Activated naive CD4-positive, alpha-beta T cell (primary cell): ENCODE measurements at places on chromosomes 3 and 15.

DNA sequence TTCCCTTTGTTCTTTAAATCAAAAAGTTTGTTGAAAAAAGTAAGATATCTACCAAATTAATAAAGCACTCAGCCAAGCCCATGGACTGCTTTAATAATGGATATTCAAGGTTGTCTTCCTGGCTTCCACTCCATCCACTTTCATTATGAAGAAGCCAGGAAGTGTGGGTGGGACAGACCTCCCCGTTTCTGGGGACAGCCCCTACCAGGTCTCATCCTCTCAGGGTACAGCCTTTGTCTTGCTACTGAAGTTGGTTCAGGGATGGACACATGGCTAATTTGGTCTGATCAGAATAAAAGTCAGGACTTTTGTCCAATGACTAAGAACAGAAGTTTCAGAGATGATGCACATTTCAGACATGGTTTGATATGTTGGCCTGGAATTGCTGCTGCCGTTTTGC, 32.6 kb downstream of the CCNB2 start:
- no peak for DNase-seq

DNA sequence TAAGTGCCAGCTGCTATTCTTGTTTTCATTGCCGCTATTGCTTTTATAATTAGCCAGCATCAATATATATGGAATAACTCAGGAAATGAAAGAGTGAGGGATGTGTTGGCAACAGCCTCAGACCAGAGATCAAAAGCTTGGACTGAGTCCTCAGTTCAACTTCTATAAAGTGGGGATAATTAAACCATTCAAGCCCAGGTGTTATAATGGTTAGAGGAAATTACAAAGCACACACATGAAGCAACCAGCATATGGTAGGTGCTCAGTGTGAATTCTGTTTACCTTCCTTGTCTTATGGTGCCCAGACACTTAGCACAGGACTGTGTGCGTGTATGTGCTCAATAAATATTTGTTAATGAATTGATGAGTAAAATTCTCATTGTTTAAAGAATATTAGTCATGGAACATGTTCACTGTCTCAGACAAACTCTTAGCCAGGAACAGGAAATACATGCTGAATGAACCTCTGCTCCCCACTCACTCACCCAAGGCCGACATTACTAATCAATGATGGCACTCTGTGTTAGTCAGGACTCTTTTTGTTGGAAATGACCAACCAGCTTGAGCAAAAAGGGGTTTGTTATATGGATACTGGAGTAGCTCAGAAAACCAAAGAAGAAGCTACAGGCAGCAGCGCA, 16.7 kb upstream of the CCDC174 start:
- no peak for DNase-seq

- no peak for DNase-seq
Measured at GRCh38 chr15:65310431-65311137, 6.1 kb downstream of the RNU5B-1 start.

DNA sequence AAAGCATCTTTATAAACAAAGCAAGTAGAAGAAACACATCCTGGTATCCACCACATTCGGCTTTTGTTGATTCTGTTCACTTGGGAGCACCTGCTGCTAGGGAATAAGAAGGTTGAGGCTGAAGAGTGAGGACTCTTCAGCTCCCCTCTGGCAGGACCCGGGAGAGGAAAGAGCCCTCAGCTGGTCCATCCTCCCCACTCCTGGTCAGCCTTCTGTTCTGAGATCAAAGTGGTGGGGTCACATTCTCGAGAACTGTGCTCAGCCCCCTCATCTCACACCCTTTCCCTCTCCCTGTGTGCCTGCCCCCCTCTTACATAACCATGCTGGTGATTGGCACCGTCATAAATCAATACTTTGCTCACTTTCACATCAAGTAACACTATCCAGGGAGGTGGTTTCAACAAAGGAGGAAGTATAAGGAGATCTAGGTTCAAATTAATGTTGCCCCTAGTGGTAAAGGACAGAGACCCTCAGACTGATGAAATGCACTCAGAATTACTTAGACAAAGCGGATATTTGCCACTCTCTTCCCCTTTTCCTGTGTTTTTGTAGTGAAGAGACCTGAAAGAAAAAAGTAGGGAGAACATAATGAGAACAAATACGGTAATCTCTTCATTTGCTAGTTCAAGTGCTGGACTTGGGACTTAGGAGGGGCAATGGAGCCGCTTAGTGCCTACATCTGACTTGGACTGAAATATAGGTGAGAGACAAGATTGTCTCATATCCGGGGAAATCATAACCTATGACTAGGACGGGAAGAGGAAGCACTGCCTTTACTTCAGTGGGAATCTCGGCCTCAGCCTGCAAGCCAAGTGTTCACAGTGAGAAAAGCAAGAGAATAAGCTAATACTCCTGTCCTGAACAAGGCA, at the start of gene NR1I2:
Gene NR1I2 (plus strand): TSS at position 772 of the 869 bp plus-strand sequence.
- no peak for DNase-seq

DNA sequence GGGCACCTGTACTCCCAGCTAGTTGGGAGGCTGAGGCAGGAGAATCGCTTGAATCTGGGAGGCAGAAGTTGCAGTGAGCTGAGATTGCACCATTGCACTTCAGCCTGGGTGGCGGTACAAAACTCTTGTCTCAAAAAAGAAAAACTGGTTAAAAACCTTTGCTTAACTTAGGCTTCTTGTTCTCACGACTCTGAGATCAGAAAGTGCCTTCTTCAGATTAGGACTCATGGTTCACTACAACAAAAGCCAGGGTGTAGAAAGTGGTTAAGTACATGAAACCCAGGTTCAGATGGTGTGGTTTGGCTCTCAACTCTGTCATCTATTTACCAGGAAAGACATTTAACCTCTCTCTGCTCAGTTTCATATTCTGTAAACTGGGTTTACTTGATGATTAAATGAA, 168.4 kb downstream of the TUSC7 start:
- DNase-seq: no peak

- DNase-seq: no peak
Measured at GRCh38 chr3:162041622-162042021, 545.0 kb downstream of the OTOL1 start.

- no peak for DNase-seq
Measured at GRCh38 chr3:196985298-196985697, 16.7 kb upstream of the PIGZ start.

DNA sequence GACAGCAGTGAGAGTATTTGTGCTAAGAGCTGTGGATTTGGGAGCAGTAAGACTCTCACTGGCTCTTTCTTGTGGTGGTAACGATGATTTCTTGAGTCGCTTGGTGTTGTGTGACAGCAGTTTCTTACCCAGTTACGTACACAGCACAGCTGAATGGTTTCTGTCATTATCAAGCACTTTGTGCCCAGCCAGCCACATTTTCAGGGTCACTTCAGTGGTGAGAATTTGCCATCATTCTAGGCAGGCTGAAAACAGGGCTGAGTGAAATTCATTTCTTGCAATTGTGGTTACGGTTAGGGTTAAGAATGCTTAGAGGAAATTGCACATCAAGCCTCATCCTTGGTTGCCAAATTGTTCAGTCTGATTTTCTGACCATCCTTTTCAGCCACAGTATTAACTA, 130.1 kb downstream of the RYR3 start:
- DNase-seq: no peak

DNA sequence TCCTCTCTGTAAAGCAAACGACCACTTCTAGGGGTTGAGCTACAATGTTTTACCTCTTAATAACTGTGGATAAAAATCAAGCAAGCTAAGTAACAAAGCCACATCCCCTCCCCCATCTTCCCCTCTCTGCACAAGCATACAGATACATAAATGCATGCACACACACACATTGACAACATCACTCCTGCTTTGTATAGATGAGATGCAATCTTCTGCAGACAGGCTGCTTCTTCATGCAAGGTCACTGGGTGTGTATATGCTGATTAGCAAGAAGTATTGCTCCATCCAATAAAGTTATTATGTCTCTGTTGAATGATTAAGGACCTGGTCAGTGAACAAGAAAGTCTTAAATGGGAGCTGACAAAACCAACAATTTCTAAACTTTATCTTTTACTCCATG, 8.8 kb upstream of the ATP11B start:
- no peak for DNase-seq

DNA sequence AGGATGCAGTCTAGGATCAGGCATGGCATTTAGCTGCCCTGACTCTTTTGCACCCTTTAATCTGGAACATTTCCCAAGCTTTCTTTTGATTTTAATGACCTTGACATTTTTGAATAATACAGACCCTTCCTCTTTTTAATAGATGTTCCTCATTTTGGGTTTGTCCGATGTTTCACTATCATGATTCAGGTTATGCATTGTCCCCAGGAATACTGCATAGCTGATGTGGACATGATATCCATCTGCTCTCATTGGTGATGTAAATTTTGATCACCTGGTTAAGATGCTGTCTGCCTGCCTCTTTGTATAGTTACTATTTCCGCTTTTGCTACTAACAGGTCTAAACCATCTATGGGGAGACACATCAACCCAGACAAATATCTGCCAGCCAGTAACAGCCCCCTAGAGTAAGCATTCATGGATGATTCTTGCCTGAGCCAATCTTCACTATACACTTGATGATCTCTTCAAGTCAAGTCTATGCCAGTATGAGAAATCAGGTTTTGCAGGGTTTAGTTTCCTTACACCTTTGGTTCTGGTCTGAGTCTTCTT, 50.6 kb upstream of the ULK4 start:
- DNase-seq: no peak

DNA sequence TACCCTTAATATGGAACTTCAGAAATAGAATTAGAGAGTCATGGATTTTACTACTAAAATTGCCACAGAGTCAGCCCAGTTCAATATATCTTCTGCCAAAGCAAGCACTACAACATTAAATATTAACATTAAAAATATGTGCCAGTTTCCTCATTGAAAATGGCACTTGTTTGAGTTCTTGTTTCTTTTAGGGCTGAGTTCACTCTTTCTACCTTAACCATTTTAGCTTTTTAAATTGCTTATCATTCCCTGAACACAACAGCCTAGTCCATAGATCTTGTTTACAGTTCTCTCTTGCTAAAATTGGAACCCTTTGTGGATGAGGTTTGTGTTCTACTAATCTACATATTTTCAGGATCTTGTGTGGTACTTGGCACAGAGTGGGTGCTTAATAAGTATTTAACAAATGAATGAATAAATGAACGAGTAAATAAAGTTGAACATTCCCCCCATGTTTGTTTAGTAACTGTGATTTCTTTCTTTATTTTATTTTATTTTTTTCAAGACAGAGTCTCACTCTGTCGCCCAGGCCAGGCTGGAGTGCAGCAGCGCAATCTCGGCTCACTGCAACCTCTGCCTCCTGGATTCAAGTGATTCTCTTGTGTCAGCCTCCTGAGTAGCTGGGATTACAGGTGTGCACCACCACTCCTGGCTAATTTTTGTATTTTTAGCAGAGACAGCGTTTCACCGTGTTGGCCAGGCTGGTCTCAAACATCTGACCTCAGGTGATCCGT, 46.0 kb upstream of the SLC7A14 start:
- no peak for DNase-seq

DNA sequence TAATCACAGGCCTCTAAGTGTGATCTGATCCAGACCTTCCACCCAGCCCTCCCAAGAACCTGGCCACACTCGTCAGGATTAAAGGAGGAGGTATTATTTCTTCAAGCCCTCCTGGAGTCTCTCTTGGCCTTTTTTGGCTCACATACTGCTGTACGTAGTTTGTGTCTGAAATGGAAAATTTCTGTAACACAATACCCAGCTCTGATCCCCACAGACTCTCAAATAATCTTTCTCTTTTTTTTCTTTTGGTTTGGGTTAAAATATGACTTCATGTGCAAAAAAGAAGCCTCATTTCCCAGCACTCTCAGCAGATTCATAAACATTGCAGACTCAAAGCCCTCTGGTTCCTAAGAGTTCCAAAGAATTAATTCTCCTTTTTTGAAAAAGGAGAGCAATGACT, 96.5 kb upstream of the PHLDB2 start:
- no peak for DNase-seq

GRCh38 chr15:59689626-59690236, 611 bp upstream of the BNIP2 start:
- no peak for DNase-seq

DNA sequence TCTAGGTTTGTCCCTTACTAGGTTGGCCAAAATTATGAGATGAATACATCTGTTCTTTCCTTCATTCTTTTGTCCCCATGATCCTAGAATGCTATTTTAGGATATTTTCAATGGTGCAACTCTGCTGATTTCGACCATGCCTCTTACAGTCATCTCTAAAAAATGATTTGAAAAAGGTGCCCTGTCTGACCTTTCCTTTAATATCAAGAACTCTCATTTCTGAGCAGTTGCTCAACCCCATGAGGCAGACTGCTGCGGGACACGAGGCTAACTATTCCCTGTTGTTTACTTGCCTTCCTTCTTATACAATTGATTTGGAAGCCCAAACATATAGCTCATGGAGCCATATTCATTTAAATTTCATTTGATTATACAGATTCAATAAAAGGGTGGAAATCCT, 14.6 kb downstream of the PLSCR2 start:
- DNase-seq: no peak

- DNase-seq: no peak
Measured at GRCh38 chr3:112770032-112770626, 76.5 kb downstream of the CD200R1L start.

GRCh38 chr3:147864754-147865354, 455.7 kb downstream of the ZIC1 start:
- no peak for DNase-seq

- DNase-seq: no peak
Measured at GRCh38 chr3:175270866-175271265, 411.7 kb downstream of the NAALADL2 start.

DNA sequence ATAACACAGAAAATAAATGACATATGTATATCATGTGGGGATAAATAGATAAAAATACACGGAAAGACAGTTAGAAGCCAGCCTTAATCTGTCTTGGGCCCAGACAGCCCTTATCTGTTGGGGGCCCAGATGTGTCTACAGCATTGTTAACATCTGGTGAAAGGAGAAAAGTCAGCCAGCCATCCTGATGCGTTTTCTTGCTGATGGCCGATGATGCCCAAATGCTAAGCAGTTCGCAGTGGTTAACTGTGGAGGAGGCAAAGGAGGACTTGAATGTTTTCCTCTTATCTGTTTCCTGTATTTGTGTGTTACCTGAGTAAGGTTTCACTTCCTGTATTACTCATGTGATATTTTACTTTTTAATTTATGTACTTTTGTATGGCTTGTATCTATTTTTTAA, 46.2 kb downstream of the NOX5 start:
- no peak for DNase-seq

- DNase-seq: no peak
Measured at GRCh38 chr3:159480046-159480445, 508.6 kb upstream of the IL12A start.

DNA sequence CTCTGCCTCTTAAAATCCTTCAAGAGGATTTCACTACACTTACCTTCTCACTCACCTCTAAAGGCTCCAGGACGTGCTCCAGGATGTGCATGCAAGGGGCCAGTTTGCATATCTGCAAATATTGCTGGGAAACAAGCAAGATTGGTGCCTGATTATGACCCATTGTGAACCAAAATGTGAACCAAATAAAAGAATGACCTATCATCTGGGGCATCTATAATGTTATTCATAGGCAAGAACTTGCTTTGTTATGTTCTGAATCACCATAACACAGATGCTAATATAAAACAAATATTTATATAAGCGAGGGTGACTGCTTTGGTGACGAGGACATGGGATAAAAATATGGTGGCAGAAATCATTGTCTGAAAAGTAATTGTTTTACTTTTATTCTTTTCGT, 5.5 kb downstream of the IL12A start:
- no peak for DNase-seq

GRCh38 chr3:184540777-184541681, 20.6 kb upstream of the EPHB3 start:
- peak; percentile 75 for DNase-seq
